A673 (cell line): ENCODE measurements at places on chromosomes 2 and 18.
A peak's percentile ranks its signal among the peaks of the same experiment; 100 is the strongest.

DNA sequence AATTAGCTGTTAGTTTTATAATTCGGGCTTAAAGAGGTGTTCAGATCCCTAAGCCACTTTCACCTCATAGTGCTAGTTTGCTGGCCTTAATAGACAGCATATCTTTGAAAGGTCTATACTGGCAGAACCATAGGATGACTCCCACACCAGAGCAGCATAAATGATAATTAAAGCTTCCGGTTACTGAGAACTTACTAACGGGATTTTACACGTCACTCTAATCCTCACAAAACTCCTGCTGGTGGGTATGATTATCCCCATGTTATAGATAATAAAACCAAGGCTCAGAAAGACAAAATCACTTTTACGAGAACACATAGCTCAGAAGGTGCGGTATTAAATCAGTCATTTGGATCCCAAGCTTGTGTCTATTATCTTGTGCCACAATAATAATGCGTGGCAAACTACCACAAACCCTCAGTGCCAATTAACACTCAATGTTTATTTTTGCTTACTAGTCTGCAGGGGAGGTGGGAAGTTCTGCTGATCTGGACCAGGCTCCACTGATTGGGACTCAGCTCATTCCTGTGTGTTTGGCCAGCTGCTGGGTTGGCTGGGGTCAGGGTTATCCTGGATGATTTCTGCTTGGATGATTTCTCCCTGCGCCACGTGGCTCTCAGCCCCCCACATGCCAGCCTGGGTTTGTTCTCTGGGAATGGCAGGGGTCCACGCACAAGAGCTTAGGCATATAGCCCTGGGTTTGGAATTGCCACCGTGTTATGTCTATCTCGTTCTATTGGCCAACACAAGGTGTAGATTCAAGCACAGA, 62.3 kb downstream of the TRIB2 start:
- DNase-seq: peak; percentile 90

DNA sequence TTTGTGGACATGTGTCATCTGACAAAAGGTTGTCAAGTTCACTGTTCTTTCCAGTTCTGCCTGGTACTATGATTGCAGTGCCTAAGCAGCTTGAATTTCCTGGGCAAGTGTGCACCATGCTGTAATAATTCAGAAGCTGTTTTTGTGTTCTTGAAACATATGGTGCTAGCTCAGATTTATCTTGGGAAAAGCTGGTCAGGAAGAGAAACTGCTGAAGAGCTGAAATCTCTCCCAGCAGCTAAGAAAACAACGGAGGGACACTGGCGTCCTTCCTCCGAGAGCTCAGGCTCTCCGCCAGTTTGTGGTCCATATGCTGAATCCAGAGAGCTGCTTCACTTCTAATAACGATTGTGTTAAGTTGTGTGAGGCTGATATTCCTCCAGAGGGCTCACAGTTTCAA, 642.0 kb downstream of the DPP10 start:
- no peak for DNase-seq

DNA sequence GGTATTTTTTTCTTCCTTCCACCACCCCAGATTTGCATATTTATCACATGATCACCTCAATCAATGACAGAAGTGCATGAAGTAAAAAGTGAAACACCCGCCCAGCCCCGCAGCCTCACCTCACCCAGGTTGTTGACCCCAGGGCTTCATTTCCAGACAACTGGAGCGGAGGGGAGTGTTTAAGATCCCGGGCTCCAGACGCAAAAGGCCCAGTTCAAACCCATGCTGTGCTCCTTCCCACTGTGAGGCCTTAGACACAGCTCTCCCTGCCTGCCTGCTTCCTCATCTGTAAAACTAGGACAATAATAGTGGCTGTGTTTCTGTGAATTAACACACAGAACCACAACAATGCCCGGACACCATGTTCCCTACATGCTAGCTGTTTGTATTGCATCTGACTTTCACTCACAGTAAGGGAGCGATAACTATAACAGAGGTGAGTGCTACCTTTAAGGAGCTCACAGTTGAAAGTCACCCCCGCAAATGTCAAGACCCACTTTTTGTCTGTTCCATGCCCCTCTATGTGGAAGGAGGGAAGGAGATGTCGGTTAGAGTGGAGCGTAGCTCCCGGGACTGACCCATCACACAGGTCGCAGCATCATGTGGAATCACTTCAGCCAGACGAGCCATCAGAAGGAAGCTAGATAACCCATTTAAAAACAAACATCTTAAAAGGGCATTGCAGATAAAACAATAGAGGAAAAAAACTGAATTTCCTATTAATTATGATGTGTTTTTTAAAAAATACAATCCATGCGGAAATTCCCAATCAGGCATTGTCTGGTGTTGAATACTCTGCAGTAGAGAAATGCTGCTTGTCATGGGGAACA, 77.5 kb upstream of the DAPL1 start:
- DNase-seq: no peak

DNA sequence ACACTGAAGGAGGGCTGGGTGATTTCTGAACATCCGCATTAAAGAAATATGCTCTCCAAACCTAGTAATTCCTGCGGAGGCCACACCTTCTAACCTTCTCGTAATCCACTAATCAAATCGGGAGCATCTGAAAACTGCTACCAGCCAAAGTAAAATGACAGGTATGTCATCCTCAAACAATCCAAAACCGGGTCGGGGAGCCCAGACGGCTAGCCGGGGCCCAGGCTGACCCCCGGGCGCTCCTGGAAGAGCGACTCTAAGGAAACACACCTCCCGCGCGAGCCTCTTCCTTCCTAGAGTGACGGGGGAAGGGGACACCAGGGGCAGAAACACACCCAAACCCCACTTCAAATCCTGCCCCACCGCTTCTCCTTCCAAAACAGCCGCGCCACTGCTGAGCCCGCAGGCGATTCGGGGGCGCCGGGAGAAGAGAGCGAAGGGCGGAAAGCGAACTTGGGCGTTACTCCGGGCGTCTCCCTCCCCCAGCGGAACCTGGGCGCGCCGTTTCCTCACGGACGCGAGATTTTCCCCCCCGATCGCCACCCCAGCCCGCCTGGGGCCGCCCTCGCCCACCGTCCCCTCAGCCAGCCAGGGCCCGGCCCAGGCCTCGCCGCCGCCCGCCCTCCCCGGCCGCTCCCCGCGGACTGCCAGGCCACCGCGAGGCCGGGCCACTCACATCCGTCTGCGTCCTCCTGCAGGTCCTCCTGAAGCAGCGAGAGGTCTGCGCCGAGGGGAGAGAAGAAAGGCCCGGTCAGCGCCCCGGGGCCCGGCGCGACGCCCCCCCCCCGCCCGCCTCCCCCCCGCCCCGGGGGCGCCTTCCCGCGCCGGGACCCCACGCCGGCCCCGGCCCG, 584 bp downstream of the PPP4R1 start:
- peak; percentile 61 for DNase-seq

GRCh38 chr18:76874642-76875389, 52.5 kb downstream of the ZNF236 start:
- DNase-seq: peak; percentile 3

GRCh38 chr2:124328397-124328796, 303.3 kb downstream of the CNTNAP5 start:
- no peak for DNase-seq

- DNase-seq: no peak
These were observed 64.8 kb upstream of the SLC1A4 start for GRCh38 chr2:64924170-64924934.

GRCh38 chr2:71510196-71510807, 56.9 kb downstream of the DYSF start:
- DNase-seq: peak; percentile 63
